Hepatocyte (in vitro differentiated cells): ENCODE measurements at places on chromosomes 2 and 18.
A peak's percentile ranks its signal among the peaks of the same experiment; 100 is the strongest.

DNA sequence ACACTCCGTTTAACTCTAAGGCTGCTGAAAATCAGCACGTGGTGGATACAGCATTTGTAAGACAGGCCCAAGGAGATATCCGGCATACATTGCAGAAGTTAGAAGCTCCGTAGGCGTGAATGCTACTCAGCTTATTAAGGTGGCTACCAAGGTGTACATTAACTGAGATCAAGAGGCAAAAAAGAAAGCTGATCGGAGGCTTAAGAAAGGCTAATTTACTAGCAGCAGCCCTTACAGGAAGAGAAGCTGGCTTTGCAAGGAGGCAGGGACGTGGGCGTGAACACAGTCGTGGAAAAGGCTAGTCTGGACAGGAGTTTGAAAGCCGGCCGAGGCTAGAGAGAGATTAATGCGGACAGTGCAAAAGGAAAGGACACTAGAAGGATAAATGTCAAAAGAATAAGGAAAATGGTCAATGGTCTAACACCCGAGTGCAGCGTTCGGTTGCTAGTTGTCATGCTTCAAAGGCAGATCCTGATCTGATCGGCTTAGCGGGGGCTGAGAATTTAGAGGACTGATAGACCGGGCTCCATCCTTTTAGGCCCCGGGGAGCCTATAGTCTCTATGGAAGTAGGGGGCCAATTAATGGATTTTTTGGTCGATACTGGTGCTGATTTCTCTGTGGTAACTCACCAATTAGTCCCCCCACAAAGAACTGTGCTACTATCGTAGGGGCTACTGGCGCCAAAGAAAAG, 45.6 kb upstream of the SELENOI start:
- peak overlapping the region; percentile 75 for H3K27ac ChIP-seq
- no peaks in the 10 kb centered on the region for H3K36me3 ChIP-seq
- H3K4me3 ChIP-seq = peak overlapping the region; percentile 6
- DNase-seq = no peak
- H3K27me3 ChIP-seq = no peaks in the 10 kb centered on the region

DNA sequence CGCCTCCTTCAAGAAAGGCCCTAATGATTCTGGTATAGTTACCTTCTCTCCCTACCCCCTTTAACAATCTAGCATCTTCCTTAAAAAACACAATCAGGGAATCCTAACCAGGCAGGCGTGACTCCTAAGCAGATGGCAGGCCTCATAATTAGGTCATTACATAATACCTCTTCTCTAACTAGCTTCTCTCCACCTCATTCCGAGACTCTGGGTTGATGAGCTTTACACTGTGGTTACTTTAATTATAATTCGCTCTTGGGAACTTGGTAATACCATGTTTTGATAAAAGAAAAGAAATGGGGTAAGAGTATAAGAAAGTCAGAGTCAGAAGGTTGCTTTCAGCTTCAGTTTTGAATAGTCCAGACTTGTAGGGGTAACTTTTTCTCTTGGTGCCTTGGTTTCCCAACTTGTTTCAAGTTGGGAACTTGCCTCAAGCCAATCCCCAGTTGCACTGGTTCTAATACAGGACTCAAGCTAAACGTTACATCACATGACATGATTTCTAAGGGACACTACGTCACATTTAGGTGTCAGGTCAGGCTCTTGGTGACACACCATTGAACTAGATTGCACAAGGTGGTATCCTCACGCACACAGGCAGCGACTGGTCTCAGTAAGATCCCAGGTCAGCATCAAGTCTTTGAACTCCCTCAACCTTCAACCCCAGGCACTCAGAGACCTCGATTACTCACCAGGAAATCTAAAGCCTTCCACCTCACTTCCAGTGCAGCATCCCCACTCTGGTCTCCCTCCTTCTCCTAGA, 59.2 kb downstream of the AAK1 start:
- H3K36me3 ChIP-seq = no peaks in the 10 kb centered on the region
- peaks cover 11% of the 10 kb centered on the region for H3K4me1 ChIP-seq
- H3K27ac ChIP-seq = no peak overlapping the region
- no peak overlapping the region for H3K4me3 ChIP-seq
- DNase-seq = no peak

GRCh38 chr2:165952741-165953211, 800 bp downstream of the TTC21B start:
- no peaks in the 10 kb centered on the region for H3K36me3 ChIP-seq
- H3K4me3 ChIP-seq = peak overlapping the region; percentile 80

DNA sequence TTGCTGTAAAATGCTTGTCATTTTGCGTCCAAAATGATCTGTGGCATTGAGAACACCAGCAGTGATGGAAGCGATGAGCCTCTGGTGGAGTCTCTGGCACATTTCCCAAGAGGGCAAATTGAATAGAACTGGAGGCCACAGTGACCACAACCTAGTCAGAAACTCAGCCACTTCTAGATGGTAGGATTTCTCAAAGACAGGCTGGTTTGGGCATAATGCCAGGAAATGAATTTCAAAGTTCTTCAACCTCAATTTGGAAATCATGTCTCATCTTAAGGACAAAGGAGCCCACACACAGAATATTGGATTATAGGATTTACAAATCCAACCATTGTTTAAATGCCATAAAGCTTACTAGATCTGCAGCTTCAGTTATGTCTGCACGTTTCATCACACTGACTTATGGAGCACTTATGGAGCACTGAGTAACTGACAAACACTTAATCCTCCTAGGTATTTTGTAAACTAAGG, 132.1 kb downstream of the COL6A3 start:
- no peaks in the 10 kb centered on the region for H3K27me3 ChIP-seq
- peak overlapping the region; percentile 83 for H3K27ac ChIP-seq
- H3K4me1 ChIP-seq = peaks cover 33% of the 10 kb centered on the region
- H3K36me3 ChIP-seq = no peaks in the 10 kb centered on the region
- DNase-seq = peak; percentile 46
- no peak overlapping the region for H3K4me3 ChIP-seq

GRCh38 chr2:120005834-120006521, 6.9 kb upstream of the EPB41L5 start:
- no peaks in the 10 kb centered on the region for H3K36me3 ChIP-seq
- no peaks in the 10 kb centered on the region for H3K4me1 ChIP-seq
- no peak overlapping the region for H3K4me3 ChIP-seq
- no peak overlapping the region for H3K27ac ChIP-seq
- no peak for DNase-seq

DNA sequence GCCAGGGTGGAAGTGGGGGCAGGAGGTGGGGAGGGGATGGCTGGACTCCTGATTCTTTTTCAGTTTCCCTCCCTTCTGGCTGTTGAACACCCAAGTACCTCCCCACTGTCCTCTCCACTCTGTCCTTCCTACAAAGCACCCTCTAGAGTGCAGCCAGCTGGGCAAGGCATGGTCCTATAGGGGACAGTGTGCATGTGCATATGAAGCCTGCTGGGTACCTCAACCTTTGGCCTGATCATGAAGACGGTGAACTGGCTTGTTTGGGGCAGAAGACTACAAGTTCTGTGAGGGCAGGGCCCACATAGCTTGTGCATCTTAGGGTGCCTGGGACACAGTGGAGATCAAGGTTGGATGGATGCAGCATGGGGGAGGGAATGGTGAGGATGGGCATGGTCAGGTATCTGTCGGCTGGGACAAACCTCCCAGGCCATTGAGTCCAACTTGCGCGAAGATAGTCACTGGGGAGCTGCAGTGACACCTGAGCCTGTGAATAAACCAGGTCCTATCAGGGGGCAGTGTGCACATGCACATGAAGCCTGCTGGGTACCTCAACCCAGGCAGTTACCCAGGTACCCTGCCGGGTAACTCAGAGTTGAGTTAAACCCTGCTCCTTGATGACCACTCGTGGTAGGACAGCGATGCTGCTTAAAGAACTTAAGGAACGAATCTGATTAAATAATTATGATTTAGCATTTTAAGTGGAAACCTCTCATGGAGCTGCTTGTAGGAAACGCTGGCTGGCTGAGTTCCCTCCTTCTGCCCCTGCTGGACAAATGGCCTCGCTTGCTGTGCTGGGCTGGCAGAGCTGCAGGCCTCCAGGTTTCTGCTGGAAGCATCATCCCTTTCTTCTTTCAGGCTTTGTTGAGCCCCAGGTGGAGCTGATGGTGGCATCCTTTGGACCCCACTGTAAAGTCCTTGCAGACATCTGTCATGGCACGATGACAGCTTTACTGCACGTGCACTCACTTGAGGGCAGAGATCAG, 84.0 kb downstream of the POLR1A start:
- no peaks in the 10 kb centered on the region for H3K27me3 ChIP-seq
- H3K36me3 ChIP-seq = no peaks in the 10 kb centered on the region
- DNase-seq = no peak
- no peak overlapping the region for H3K4me3 ChIP-seq
- no peak overlapping the region for H3K27ac ChIP-seq

DNA sequence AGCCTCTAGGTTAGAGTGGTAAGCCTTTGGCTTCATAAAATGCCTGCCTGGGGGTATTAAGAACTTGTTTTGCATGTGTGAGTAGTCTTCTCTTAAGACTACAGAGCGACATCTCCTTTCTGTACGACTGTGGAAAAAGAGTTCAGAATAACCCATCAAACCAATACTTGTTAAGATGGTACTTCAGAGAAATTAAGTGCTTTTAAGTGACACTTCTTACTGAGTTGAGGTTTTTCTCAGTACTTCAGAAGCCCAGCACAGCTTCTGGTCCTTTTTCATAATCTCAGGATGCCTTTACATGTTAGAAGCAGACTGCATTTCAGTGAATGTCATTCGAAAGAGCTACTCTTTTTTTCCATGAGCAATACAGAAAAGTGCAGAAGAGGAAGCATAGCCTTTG, 10.8 kb downstream of the XRCC5 start:
- no peaks in the 10 kb centered on the region for H3K27me3 ChIP-seq
- no peaks in the 10 kb centered on the region for H3K36me3 ChIP-seq
- no peak overlapping the region for H3K27ac ChIP-seq
- H3K4me1 ChIP-seq = peaks cover 14% of the 10 kb centered on the region
- no peak for DNase-seq
- no peak overlapping the region for H3K4me3 ChIP-seq

GRCh38 chr2:65329525-65329924, 101.9 kb downstream of the ACTR2 start:
- H3K27ac ChIP-seq = no peak overlapping the region
- no peak for DNase-seq
- no peaks in the 10 kb centered on the region for H3K27me3 ChIP-seq
- H3K4me3 ChIP-seq = no peak overlapping the region
- H3K4me1 ChIP-seq = no peaks in the 10 kb centered on the region
